Kidney (tissue), 22 donors: ENCODE measurements at places on chromosomes 11 and 22. TPM values are rescaled to one million over a fixed set of nuclear protein-coding genes. Genes with fewer than 3 reads are reported as not detected.

KRTAP5-9 gene
- 0.66 TPM for total RNA-seq

GRCh38 chr11:66006134-66006890 lies 4.0 kb downstream of the BANF1 start:
- H3K27me3 ChIP-seq, result peaks cover 3% of the 10 kb centered on the region
- peaks cover 7% of the 10 kb centered on the region for H3K36me3 ChIP-seq
- DNase-seq, result peak; percentile 34

GRCh38 chr11:131064373-131064991 lies 148.2 kb upstream of the SNX19 start:
- no peaks in the 10 kb centered on the region for H3K27me3 ChIP-seq
- no peak overlapping the region for H3K27ac ChIP-seq
- no peaks in the 10 kb centered on the region for H3K36me3 ChIP-seq

- no peaks in the 10 kb centered on the region for H3K27me3 ChIP-seq
- H3K4me3 ChIP-seq, result no peak overlapping the region
- peaks cover 77% of the 10 kb centered on the region for H3K36me3 ChIP-seq
- no peaks in the 10 kb centered on the region for H3K4me1 ChIP-seq
- no peak overlapping the region for H3K27ac ChIP-seq
Measured at GRCh38 chr22:38724926-38725571, 19.3 kb downstream of the GTPBP1 start.

DNA sequence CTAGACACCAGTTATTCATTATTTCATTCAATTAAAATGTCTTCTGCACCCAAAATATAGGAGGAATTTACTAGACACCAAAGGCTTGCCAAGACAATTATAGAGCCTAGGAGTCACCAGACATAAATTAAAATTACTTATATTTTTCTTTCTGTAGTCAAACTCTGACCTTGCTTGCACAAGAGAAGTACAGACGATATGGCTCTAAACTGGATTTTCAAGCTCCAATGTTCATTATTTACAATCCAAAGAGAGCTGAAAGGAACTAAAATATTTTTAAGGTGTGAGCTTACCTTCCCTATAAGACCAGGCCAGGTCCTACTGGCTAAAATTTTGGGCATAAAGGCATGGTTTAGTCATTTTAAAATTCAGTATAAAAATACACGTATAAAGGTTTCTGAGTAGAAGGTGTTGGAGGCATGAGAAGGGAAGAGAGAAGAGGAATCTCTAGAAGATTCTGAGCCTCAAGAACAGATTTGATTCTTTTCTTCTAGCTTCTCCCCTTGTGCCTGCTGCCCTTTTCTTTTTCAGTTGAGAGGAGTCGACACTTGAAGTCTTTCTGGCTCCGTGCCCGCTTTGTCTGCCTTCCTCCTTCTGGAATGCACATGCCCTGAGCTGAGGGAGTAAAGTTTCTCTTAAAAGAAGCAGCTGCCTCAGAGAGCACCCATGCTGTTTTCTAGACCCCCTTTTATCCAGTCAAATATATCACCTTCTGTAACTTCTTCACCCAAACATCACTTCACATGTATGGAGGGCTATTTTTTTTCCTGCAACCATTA lies 13.5 kb downstream of the C11orf97 start:
- H3K4me1 ChIP-seq, result no peaks in the 10 kb centered on the region
- peak; percentile 89 for DNase-seq
- H3K27ac ChIP-seq, result no peak overlapping the region
- no peaks in the 10 kb centered on the region for H3K27me3 ChIP-seq
- H3K36me3 ChIP-seq, result no peaks in the 10 kb centered on the region
- H3K4me3 ChIP-seq, result no peak overlapping the region

DNA sequence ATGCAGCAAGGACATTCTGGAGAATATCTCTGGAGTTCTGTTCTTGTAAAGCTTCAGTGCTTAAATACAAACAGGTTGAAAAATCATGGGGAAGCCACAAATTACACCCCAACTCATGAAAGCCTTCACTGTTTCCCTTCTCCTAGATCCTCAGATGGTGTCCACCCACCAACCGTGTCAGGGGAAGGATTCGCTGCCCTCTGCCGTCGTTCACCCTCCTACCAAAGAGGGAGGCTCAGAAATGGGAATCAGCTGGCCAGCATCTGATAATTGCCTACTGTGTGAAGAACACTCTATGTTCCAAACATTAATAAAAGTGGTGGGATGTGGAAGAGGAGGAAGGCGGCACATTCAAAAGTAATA lies 7.4 kb upstream of the HEPACAM start:
- H3K27me3 ChIP-seq, result no peaks in the 10 kb centered on the region
- no peak overlapping the region for H3K4me3 ChIP-seq
- DNase-seq, result no peak
- no peaks in the 10 kb centered on the region for H3K36me3 ChIP-seq
- no peak overlapping the region for H3K27ac ChIP-seq
- no peaks in the 10 kb centered on the region for H3K4me1 ChIP-seq
